Tongue (tissue), 3 donors: ENCODE measurements at places on chromosomes 2 and 18.
A peak's percentile ranks its signal among the peaks of the same experiment; 100 is the strongest.

- DNase-seq = no peak
Measured at GRCh38 chr2:38060236-38061018, 15.5 kb downstream of the CYP1B1 start.

DNA sequence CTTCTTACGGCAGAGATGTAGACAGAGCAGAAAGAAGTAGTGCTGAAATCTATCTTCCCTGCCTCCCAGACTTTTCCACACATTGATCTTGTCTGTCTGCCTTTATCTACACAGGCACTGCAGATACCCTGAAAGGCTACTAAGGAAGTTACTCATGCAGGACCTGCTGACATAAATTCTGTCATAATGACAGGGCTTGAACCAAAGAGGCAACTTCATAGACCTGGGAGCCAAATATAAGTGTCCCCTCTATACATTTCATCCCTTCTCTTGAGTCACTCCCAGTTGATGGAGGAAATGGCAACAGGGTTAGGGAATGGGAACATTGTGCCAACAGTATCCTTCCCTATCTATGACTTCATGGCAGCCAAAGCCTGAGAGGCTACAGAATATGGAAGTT lies 157.5 kb downstream of the TNS1 start:
- no peak for DNase-seq

DNA sequence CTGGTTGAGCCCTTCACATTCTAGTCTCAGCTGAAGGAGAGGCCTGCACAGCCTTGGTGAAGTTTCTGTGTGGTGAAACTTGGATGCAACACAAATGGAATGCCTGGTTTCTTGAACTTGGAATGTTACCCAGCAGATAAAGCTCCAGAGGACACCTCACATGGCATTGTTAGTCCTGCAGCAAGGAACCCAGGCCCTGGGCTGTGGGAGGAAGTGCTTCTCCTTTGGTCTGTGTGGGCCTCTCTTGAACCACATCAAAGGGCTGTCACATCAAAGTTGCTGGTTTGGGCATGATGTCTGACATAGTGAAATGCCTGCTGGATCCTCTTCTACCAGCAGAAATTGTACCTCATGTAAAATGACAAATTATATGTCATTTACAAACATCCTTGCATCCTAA lies 198.5 kb downstream of the FHOD3 start:
- DNase-seq = no peak

GRCh38 chr2:78540255-78540654 lies 485.2 kb upstream of the REG3G start:
- no peak for DNase-seq

GRCh38 chr2:12856934-12857601 lies 140.3 kb downstream of the TRIB2 start:
- no peak for DNase-seq

DNA sequence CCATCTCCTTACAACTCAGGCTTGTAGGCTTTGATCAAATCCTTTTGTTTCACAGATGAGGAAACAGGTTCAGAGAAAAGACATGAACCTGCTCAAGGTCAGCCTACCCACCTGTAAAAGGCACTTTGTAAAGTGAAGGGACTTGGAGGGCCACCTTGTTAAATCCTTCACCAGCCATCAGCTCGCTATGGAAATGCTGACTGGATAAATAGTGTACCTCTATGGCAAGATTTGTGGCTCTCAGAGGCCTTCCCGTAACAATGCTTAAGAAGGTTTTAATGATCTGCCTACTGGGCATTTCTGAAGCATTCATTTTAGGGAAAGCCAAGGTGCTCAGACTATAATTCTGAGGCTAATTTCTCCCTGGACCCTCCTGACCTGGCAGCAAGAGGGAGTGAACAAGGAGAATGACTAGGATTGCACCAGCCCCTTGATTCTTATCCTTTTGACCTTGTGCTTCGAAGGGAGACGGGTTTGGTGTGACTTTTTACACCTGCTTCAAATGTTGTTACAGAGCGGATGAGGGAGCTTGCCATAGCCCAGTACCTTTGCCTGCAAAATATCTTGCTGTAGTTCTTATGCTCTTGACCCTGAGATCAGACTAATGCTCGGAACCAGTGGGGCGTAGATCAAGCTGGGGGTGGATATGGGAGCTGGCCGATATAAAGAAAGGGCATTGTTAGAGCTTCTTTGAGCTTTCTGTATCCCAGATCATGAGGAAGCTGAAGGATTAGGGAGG lies 90.9 kb upstream of the CXCR4 start:
- no peak for DNase-seq

- DNase-seq = no peak
Measured at GRCh38 chr18:11259469-11260150, 110.2 kb upstream of the PIEZO2 start.

DNA sequence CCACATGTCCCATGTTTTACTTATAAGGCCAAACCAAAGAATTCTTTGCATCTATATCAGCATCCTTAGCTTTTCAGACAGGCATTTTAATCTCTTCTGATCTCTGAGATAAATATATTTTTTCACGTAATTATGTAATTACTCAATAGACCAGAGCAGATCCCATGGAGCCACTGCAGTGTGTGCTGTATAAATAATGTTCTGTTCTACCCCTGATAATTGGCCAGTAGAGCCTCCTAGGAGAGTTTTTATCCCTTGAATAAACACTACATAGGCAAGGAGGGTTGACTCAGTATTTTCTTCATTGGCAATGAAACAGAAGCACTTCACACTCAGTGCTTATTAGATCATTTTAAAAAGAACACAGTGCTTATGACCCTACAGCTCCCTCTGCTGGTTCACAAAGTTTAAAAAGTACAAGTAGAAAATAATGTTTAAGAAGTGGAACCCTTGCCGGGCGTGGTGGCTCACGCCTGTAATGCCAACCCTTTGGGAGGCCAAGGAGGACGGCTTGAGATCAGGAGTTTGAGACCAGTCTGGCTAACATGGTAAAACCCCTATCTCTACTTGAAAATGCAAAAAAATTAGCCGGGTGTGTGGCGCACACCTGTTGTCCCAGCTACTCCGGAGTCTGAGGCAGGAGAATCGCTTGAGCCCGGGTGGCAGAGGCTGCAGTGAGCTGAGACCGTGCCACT lies 91.9 kb downstream of the PPP1R1C start:
- peak; percentile 81 for DNase-seq

- DNase-seq = no peak
Measured at GRCh38 chr2:235954281-235954680, 213.9 kb downstream of the GBX2 start.

- DNase-seq = no peak
Measured at GRCh38 chr2:88684519-88684918, 7.0 kb upstream of the RPIA start.

DNA sequence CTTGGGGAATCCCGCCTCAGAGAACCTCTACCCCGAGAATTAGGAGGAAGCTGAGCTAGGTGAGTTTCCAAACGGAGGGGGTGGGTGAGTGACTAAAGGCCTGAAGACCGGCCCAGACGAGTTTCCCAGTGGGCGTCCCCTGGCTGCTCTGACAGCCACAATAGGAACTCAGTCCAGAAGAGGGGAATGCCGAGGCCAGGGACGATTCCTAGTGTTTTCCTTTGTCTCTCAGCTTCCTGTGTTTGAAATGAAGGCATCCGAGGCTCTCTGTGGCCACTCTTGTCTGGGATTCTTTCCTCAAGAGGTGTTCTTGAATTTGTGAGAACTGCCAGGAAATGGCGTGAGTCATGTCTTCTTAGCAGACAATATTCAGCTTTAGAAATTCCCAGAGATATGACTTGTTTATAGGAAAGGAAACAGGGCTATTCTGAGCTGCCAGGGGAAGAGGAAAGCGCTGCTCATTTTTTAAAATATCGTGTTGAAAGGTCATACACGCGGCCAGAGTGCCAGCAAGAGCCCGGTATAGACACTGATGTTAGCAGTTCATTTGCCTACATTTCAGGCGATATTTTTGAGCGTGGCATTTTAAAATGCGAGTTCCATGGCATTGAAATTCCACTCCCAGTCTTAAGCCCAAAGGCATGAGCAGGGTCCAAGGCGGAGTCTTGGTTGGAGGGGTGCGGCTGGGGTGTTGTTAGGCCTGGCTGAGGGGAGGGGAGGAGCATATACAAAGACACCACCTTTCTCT lies 169.1 kb upstream of the KLF7 start:
- DNase-seq = peak; percentile 66

GRCh38 chr18:9079818-9080528 lies 22.5 kb upstream of the NDUFV2 start:
- DNase-seq = no peak

DNA sequence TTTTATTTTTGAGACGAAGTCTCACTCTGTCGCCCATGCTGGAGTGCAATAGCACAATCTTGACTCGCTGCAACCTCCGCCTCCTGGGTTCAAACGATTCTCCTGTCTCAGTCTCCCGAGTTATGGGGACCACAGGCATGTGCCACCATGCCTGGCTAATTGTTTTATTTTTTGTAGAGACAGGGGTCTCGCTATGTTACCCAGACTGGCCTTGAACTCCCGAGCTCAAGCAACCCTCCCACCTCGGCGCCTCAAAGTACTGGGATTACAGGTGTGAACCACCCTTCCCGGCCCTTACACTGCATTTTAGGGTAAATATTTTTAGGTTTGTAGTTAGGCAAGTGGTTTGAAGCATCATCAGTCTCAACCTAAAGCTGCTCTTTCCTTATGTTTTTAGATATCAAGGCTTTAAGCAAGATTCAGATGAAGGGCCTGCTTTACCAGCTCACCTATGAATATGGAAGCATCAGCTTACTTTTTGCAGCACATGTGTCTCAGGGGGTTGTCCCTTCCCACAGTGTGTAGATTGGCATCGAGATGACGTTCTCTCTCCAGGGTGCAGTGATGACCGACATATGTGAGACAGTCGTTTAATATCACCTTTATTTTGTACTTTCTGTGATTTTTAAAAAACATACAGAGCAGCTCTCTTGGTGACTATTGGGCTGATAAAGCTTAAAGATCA lies 47.2 kb downstream of the ATIC start:
- no peak for DNase-seq

DNA sequence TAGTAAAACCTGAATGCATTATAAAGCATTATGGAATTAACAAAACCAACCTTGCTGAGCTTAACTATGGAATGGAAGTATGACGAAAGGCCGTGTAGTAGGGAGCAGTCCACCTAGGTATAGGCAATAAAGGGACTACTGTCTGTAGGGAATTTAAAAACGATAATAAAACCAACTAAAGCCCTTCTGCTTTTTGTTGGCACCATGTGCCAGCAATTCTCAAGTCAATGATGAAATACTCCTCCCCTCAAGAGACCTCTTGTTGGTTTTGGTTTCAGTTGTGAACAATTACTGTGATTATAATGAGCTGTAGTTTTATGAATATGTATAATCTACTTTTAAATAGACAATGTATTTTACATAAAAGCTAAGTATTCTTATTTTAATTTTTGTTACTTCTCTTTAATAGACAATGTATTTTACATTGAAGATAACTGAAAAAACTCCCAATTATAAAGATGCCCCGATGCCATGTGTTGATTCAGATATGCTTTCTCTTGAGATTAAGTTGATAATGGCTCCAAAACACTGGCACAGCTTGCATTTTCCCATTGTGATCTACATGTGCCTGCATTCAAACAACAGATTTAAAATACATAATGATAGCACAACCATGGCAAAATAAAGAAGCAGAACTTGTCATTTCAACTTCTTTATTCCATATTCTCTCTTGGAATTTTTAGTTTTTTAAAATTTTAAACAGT lies 55.5 kb upstream of the ZDBF2 start:
- no peak for DNase-seq

- DNase-seq = no peak
Measured at GRCh38 chr18:28890791-28891190, 713.9 kb upstream of the CDH2 start.

GRCh38 chr18:45066210-45066609 lies 385.5 kb downstream of the SETBP1 start:
- DNase-seq = no peak

DNA sequence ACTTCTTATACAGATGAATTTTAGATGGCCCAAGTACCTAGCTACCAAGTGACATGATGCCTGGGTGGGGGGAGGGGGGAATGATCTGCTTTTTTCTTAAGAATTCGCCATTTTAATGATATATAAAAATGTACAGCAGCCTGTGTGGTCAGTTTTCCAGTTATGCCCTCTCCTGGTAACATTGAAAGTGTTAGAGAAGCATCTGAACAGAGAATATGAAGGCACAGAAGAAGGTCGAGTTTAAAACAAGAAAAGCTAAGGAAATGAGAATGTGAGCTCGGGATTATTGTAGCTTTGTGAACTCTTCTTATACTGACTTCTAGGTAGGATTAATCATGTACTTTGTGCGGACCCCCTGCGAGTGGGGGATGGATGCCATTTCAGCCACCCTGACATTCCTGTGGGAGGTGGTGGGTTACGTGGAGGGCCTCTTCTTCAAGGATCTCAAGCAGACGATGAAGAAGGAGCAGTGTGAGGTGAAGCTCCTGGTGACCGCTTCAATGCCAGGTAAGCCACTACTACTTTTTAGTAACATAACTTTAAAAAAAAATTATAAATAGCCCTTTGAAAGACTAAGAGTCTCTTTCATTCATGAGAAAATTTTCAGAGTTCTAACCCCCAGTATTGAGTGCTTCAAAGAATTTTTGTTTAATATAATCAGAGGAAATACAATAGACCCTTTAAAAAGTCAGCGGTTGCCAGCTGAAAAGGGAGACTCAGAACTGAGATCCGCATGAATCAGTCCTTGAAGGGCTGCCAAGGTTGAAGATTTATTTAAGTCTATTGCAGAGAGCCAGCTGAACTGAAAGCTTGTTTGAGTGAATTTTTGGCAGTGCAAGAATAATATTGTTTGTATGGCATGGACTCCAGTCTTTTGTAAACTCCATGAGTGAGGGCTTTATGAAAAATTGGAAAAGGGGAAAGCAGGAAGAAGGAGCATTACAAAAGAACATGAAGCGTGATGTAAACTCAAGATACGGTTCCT lies 68.6 kb upstream of the RPE start:
- DNase-seq = peak; percentile 95

DNA sequence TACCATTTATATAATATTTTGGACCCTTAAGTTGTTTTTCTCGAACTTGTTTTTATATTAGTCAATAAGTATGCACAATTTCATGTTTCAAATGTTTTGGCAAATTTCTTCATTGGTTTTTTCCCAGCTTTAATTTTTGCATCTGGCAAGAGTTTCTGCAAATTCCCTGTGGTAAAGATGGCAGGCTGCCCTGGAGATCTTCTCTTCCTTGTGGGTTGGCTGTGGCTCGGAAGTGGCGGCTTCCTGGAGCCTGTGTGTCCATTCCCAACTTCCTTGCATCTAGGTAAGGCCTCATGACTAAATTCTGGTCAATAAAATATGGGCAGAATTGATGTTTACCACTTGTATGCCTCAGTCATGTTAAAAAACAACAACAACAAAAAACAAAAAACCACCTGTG lies 818.6 kb downstream of the EPHA4 start:
- DNase-seq = no peak

GRCh38 chr2:168008646-168009195 lies 238.7 kb downstream of the STK39 start:
- DNase-seq = no peak
